HuH-7.5 (cell line): ENCODE measurements at places on chromosomes 5 and 9.

- no peak for DNase-seq
Measured at GRCh38 chr5:114191441-114191840, 170.4 kb upstream of the KCNN2 start.

DNA sequence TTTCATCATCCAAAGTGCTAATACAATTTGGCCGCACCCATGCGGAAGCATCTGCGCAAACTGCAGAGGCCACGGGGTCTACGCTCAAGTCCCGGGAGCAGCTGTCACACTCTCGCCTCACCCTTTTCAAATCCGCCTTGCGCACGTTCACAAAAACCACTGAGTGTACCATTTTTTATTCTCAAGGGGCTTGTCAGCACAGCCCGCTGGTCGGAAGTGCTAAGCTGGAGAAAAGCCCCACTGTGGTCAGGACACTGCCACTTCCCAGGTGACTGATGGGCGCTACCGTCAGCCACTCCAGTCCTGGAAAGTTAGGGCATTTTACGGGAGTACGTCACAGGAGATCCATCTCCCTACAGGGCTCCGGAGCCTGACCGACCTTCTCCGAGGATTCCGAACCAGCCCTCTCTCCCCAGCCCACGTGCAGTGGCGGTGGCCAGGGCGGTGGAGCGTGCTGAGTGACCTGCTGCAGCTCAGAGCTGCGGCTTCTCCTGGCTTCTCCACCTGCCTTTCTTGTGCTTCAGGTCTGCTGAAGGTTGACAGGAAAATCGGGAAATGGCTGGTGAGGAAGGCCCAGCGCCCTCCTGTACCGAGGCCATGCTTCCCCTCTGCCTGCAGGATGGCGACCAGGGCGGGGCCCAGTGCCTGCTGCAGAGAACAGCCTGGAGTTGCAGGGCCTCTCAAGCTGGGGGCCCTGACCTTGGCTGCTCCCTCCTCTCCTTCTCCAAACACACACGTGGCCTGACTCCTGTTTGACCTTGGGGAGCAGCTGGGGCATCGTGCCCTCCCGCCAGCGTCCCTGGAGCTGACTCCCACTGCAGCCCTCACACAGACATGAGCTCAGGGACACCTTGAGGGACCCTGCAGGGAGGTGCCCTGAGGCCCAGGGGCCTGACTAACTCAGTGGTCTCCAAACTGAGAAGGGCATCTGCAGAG lies 14.3 kb downstream of the RASGEF1C start:
- DNase-seq, result no peak

DNA sequence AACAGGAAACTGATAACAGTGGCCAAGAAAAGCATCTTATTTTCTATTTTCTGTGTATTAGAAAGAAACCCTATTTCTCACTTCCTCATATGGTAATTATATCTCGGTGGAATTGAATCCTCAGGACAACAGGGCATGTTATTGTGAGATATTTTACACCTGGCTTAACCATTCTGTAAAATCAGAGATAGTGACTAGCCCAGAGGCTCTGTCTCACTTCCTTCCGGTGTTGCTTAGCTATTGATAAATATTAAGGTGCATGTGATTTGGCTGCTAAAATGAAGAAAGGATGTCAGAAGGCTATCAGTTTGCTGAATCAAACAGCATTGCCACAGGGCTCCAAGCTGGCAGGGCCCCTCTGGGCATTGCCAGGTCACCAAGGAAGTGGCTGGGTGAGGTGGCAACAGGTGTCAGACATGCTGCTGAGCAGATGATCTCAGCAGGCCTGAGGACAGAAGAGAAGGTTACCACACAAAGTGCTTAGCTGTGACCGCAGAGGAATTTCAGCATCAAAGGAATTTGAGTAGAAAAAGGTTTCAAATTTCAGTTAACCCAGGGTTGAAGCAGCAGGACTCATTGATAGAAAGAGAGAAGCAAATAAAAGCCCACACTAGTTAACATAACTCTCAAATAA lies 330.7 kb downstream of the PDE4D start:
- DNase-seq, result peak; percentile 23

GRCh38 chr5:1285883-1286291 lies 9.0 kb downstream of the TERT start:
- DNase-seq, result no peak

DNA sequence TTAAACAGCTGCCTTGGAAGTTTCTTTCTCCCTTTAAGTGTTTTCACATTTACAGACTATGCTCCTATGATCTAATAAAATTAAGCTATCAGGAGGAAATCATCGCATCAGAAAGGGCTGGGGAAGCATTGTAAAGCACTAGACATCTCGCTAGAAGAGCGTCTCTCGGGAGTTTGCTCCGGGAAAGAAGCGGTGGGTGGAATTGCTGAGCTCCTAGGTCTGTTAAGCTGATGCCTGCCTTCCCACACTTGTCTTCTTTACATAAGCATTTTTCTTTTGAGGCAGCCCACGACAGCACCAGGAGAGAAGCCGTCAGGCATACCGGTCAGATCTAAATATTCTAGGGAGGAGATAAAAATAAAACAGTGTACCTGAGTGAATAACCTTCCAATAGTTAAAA lies 541.7 kb upstream of the TUSC1 start:
- no peak for DNase-seq

- no peak for DNase-seq
Measured at GRCh38 chr5:142056816-142057696, 44.2 kb upstream of the GNPDA1 start.

GRCh38 chr9:122389799-122390481 lies 19.1 kb downstream of the PTGS1 start:
- DNase-seq, result no peak

DNA sequence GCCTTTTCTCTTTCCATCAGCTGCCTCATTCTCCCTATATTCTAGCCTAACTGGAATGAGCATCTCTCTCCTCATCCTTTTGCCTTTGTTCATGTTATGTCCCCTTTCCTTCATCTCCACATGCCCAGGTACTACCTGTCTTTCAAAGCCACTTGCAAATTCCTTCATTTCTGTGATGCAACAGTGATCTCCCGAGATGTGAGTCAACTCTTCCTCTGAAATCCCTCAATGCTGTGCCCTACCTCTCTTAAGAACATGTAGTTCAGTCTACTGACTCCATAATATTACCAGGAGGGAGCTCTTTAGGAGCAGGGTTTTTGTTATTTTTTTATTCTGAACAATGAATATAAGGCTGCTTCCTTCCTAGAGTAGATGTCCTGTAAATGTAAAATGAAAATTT lies 91.6 kb downstream of the ZNF462 start:
- DNase-seq, result no peak

- no peak for DNase-seq
Measured at GRCh38 chr5:100516285-100516684, 18.9 kb upstream of the FAM174A start.

- DNase-seq, result no peak
Measured at GRCh38 chr5:3359642-3360041, 236.0 kb upstream of the IRX1 start.

DNA sequence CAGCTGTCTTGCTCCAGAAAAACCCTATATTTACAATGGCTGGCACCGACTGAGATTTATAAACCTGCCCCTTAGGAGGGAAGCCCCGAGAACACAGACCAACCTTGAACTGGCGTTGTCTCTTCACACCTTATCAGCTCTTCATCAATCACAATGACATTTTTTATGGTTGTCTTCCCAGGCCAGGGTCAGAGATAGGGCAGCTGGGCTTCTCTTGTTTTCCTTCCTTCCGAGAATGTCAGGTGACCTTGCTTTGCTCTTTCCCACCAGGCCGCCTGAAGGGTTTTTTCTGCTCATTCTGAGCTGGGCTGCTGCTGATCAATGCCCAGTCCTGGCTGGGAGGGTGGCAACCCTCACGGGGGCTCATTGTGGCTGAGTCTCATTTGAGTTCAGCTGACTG lies 619.1 kb downstream of the CCDC171 start:
- DNase-seq, result no peak

- no peak for DNase-seq
Measured at GRCh38 chr5:12522116-12522515, 617.9 kb upstream of the CTNND2 start.

- DNase-seq, result no peak
Measured at GRCh38 chr9:4461437-4461836, 28.8 kb upstream of the SLC1A1 start.

- no peak for DNase-seq
Measured at GRCh38 chr5:118326481-118327045, 661.8 kb downstream of the DTWD2 start.

DNA sequence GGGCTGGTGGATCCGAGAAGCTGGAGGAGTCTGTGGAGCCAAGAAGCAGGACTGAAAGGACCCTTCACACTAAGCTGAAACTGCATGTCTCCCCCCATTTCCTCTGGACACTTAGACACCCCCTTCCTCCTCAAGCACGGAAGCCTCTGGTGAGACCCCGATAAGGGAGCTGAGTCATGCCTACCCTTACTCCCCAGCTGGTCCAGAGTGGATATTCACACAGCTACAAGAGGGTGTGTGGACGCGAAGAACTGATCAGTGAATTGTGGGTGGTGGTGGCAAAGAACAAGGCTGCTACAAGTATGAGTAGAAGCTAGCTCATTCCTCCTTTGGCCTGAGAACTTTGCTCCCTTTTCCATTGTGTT lies 4.3 kb downstream of the TLN1 start:
- no peak for DNase-seq

GRCh38 chr5:16934677-16935153 lies 1.4 kb downstream of the MYO10 start:
- no peak for DNase-seq

- DNase-seq, result no peak
Measured at GRCh38 chr5:58135571-58136335, 324.1 kb downstream of the PLK2 start.

DNA sequence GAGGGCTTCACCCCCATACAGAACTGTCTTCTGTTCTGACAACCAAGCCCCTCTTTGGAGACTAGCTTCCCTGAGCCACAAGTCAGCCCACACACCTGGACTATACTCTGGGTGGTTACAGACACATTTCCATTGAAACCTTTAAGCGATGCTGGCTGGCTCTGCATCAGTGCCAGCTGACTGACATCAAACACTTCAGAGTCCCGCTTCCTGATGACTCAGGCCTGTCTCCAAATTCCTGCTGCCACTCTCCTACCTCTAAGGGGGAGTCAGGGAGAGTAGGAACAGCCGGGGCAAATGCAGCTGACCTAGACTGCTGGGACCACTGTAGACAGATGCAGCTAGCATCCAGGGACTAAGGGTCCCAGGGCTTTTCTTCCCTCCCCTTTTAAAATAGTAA lies 59.4 kb downstream of the SIL1 start:
- no peak for DNase-seq

DNA sequence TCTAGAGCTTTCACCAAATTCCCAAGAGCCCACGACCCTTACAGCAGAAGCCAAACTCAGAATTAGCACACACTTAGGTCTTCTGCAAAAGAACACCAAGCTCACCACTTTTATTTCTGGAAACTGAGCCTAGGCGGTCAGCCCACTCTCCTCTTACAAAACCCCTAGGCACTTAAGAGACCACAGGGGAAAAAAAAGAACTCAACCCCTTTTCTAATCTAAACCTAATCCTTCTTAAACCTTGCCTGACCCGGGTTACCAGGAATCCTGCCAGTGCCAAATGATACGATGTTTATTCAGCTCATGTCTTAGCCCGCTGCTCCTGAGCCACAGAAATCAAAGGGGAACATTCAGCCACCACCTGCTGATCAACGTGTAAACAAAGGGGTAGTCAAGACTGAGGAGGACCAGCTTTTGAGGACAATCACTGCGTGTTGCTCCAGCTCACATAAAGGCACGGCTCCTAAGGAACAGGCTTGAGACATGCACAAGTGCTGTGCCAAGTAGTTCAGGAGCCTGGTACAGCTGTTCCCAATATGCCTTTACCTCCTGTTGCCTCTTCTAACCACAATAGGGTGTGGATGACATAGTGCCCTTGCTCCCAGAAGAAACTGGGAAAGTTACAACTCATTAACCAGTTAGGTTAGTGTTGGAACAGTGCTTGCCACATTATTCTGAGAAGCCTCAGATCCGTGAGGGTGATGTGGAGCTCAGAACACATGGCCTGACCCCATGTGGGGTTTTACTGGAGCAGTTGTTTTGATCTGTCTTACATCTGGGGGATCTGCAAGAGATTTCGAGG lies 49.3 kb downstream of the ZFAND5 start:
- no peak for DNase-seq

GRCh38 chr9:95124582-95125367 lies 192.7 kb downstream of the FANCC start:
- DNase-seq, result no peak

GRCh38 chr5:72511774-72512592 lies 4.8 kb upstream of the ZNF366 start:
- DNase-seq, result no peak

DNA sequence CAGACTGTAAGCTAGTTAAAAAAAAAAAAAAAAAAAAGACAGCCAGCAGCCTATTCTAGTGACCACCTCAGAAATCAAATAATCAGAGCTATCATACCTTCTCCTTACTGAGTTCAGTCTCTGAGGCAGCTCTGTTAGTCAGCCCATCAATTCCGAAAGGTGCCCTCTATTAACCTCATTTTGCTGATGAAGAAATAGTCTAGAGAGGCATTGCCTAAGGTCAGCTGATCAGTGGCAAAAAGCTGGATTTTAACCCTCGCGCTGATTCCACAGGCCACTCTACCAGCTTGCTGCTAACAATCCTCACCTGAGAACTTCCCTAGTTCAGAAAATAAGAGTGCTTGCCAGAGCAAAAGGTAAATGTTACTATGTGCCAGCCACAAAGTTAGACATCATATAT lies 172.0 kb downstream of the DENND1A start:
- DNase-seq, result no peak

GRCh38 chr9:98168941-98169488 lies 23.4 kb downstream of the CORO2A start:
- DNase-seq, result no peak

DNA sequence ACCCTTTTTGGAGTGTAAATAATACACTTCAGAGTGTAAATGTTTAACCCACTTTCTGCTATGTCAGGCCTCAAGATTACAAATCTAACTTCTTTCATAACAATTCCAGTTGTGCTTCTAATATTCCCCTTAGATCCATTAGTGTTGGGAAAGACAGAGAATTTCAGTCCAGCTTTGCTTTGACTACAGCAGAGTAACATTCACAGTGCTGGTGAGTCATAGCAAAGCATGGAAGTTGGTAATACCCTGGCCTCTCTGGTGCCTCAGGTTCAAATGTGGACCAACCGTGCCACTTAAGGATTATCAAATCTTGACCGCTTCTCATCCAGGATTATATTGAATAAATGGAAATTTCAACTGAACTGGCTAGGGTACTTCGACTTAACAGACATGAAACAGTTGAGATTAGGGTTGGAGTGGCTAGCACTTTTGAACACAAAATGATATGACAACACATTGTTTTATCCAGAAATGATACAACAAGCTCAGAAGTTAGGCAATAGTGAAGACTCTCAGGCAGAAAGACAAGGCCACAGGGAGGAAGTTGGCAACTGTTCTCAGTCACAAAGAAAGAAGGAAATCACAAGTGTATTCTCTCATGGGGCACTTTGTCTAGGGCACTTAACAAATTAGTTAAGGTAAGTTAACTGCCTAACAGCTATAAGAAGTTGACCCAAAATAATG lies 24.4 kb upstream of the RASA1 start:
- no peak for DNase-seq

DNA sequence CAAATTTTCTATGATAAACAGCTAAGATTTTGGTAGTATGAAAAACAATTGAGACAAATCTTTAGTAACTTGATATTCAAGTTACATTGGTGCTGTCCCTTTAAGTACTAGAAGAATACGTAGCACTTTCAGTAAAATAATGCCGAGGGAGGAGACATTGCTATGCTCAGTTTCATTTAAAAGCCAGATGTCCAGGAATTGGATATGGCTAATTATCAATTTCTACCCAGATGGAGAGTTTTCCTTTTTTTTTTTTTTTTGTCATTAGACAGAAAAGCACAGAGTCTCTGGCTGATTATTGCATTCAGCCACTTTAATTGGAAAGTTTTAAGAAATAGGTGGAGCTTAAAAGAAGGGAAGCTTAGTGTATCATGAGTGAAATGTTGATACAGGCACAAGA lies 40.4 kb upstream of the APC start:
- no peak for DNase-seq

- DNase-seq, result no peak
Measured at GRCh38 chr9:8268216-8268878, 468.8 kb upstream of the DMAC1 start.
